NCI-H146 (cell line): ENCODE measurements at places on chromosomes 6 and 20.

DNA sequence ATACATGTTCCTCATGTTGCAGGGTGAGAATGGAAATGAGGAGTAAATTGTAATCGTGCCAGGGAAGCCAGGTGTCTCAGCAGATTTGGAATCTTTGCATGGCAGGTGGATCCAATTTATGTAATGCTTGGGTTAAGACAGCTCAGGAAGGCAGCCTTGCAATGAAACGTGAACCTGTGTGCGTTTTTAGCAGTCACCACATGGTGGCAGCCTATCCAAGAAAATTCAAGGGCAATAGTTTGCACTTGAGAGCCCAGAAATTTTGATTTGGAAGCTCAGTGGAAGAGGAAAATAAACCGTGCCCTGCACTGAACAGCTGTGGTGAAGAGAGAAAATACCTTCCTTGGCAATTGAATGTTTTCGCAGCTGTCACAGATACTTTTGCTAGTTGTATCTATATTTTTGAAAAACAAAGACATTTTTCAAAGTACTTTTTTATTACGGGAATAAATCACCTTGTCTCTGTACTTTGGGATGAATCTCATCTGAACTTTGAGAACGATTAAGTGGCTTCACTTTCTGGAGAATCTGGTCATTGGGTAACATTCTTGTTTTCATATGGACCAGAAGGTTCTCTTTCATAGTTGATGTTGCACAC lies 26.5 kb downstream of the MTHFD1L start:
- DNase-seq: peak; percentile 83

DNA sequence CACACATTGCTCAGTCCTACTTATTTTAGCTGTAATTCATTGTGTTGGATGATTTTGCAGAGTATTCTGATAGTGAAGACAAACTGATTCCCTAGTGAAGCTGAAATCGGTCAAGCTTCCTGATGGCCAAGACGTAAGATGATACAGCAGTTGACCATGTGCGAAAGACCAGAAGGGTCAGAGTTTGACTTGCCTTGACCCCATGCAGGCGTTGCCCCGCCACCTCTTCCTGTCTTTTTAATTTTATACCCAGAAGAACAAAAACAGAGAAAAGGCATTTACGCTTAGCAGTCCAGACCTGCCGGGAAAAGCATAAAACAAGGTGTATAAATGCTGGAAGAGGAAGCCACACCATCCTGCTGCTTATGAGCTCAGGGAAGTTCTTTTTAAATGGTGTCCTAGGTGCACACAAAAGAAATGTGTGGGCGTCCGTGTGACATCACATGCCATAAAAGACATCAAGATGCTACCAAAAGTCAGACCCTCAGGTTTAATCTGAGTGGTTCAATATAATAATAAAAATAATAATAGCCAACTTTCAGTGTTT lies 32.2 kb downstream of the TSHZ2 start:
- DNase-seq: no peak

DNA sequence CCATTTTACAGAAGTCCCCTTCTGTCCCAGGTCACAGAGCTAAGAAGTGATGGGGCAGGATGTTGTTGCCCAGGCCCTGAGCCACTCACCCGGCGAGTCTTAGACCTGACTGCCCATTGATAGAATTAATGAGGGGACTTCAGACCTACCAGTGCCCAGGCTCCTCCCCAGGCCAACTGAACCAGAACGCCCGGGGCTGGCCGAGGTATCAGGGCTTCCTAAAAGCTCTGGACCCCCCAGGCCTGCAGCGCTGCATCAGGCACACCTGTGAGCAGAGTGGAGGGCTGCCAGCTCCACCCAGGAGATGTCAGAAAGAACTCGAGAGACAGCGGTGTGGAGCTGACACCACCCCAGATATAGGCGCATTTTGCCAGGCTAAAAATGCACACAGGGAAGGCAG lies 3.5 kb downstream of the GPR31 start:
- no peak for DNase-seq

DNA sequence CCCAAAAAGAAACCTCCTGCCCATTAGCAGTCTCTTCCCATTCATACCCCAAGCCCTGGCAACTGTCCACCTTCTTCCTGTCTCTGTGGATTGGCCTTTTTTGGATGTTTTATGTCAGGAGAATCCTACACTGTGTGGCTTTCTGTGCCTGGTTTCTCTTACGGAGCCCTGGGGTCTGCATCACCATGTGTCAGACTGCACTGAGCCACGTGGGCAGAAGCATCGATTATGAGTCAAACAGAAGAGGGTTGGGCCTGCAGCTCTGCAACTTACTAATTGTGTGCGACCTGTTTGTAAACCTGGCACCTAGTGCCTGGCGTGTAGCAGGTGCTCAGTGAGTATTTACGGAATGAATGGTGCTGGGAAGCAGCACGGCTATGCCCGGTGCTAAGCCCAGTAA lies 62.6 kb downstream of the IGF2R start:
- no peak for DNase-seq

DNA sequence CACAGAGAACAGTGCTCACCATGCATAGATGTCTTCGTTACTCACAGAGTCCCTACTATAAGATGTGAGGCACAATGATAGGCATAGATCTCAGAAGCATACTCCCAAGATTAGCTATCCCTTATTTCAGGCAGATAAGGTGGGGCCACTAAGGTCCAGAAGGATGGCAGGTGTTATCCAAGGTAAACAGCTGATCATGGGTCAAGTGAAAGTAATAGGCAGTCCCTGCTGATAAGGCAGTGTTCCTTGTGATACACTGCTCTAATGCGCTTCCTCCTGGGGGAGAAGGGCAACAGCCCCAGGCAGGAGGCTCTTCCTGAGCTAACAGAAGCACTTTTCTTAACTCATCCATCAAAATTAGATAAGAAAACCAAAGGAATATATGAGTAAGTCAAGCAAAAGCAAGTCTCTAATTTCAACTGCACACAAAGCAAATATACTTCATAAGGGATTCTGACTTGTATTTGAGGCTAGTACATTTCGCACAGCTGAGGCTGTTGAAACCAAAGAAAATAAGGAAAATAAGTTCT lies 42.2 kb downstream of the METTL24 start:
- DNase-seq: peak; percentile 84

DNA sequence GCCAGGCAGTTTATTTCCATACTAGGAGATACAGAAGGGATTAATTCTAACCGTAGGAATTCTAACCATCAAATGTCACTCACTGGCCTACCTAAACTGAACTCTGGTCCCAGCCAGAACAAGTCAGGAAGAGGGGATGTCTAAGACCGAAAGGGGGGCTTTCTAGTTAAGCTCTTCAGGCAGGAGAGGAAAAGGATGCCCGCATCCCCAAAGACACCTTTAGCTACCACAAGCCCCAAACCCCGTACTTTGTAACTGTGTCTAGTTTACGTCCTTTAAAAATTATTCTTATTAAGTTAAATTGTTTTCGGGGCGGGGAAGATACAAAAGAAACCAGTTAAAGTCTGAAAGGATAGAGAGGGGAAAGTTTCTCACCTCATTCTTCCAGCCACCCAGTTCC lies 1.2 kb upstream of the ZNF76 start:
- no peak for DNase-seq
